ENCODE measurements at places on chromosomes 6 and 20. TPM values are rescaled to one million over a fixed set of nuclear protein-coding genes. Genes with fewer than 3 reads are reported as not detected.

GRCh38 chr6:110656492-110656891 lies 158.8 kb downstream of the CDK19 start:
- no peak overlapping the region for H3K27ac ChIP-seq
- no peaks in the 10 kb centered on the region for H3K4me1 ChIP-seq
- no peaks in the 10 kb centered on the region for H3K27me3 ChIP-seq
- H3K36me3 ChIP-seq, result peaks cover 4% of the 10 kb centered on the region
- DNase-seq, result no peak
- no peak overlapping the region for H3K4me3 ChIP-seq

DNA sequence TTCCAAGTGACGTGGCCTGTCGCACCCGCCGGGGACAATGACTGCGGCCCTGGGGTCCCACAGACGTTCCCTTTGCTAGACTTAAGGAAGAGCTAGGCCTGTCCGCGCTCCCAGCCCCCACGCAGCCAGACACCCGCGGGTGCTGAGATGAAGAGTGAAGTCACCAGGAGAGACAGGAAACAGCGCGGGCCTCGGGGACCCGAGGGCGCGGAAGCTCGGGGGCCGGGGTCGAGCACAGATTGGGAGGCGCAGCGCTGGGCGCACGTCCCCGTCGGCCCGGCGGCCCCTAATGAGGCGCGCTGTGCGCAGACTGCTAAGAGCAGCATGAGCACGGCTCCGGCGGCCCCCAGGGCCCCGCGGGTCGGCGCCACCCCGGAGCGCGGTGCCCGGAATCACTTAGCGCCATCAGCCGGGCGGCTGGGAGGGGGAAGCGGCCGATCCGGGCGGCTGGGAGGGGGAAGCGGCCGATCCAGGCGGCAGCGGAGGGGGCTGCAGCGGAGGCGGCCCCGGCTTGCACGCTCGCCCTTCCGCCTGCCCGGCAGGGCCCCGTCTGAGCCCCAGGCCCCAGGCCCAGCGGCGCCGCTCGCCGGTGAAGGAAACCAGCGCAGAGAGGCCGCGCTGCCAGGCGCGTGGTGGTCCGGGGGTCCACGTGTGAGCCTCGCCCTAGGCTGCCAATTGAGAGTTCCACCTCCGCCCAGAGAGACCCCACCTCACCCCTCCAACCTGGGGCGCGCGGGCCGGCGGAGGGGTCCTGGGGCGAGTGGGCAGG lies 8.3 kb upstream of the AVP start:
- H3K4me1 ChIP-seq, result no peaks in the 10 kb centered on the region
- no peaks in the 10 kb centered on the region for H3K36me3 ChIP-seq
- H3K27ac ChIP-seq, result no peak overlapping the region
- no peak overlapping the region for H3K4me3 ChIP-seq
- DNase-seq, result peak; percentile 53

- DNase-seq, result no peak
- no peaks in the 10 kb centered on the region for H3K36me3 ChIP-seq
- H3K27ac ChIP-seq, result no peak overlapping the region
- H3K27me3 ChIP-seq, result no peaks in the 10 kb centered on the region
- peaks cover 11% of the 10 kb centered on the region for H3K4me1 ChIP-seq
Observed at GRCh38 chr6:112309244-112309643, 37.9 kb upstream of the RFPL4B start.

- H3K27ac ChIP-seq, result no peak overlapping the region
- H3K36me3 ChIP-seq, result no peaks in the 10 kb centered on the region
- H3K4me3 ChIP-seq, result no peak overlapping the region
- H3K27me3 ChIP-seq, result no peaks in the 10 kb centered on the region
- peak; percentile 47 for DNase-seq
- no peaks in the 10 kb centered on the region for H3K4me1 ChIP-seq
Observed at GRCh38 chr6:26175428-26176181, 88.4 kb downstream of the HFE start.

DNA sequence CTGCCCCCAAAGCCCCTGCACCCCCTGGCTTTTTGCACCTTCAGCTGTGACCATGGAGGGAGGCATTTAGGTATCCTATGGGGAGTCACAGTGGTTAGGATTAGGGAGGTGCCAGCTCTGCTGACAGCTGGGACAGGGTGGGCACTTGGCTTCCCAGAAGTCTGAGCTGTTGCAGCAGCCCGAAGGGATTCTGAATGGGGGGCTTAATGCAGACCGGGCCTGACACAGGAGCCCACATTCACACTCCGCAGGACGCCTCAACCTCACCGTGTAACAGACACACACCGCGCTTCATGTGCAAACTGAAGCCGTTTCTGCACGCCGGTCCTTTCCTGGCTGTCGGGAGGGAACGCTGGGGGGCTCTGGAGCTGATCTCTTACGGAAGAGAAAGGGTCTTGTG lies 1.9 kb downstream of the EBF4 start:
- H3K27me3 ChIP-seq, result peaks cover 36% of the 10 kb centered on the region
- no peak overlapping the region for H3K4me3 ChIP-seq
- no peak for DNase-seq

The SAPCD1 gene
- 6.3 TPM for polyA plus RNA-seq

The BANF2 gene
- polyA plus RNA-seq, result not detected

The EYS gene
- polyA plus RNA-seq, result 0.07 TPM

DNA sequence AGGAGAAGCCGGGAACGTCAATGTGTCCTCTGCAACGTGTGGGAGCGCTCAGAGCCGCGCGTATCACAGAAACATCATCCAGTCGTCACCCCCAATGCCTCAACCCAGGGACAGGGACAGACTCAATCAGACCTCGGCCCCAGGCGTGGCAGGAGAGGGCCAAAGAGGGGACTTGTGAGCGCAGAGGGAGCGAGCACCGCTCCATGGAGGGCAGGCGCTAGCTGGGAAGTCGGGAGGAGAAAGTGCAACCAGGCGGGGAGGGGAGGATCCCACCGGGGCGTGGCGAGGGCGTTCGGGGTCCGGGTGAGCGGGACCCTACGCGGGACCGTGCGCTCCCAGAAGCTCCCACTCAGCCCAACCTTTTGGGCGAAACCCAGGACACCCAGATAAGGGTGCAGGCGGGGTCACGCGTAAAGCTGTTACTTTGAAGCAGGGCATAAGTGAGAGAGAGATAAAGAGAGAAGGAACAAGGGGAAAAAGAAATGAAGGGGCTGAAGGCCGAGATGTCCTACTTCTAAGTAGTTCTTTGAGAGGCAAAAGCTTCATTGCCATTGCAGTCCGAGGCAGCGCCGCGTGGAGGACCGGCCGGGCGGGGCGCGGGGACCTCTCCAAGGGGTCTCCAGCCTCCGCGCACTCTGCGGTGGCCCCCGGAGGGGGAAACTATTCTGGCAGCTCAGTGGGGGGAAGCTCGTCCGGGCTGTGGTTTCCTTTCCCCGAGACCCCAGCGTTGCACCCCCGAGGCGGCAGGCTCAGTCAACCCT lies 862 bp upstream of the SOBP start:
- H3K27me3 ChIP-seq, result no peaks in the 10 kb centered on the region
- H3K27ac ChIP-seq, result no peak overlapping the region
- H3K4me3 ChIP-seq, result peak overlapping the region; percentile 46
- DNase-seq, result peak; percentile 70
- H3K4me1 ChIP-seq, result peaks cover 19% of the 10 kb centered on the region

DNA sequence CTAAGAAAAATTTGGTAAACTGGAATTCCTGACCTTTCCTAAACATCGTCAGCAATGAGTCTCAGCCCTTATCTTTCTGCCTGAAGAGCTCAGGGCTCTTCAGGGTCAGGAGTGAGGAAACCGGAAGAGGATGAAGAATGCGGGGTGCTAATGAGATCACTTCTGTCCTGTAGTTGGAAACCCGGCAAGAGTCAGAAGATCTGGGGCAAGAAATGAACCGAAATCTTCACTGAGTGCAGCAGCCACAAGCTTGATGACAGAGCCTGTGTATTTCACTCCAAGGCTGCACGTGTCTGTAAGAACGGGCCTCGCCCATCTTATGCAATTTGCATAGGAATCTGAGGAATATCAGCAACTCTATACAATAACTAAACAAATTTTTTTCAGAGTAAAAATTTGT lies 60.4 kb upstream of the QKI start:
- H3K36me3 ChIP-seq, result no peaks in the 10 kb centered on the region
- no peak overlapping the region for H3K4me3 ChIP-seq
- H3K27ac ChIP-seq, result no peak overlapping the region
- no peaks in the 10 kb centered on the region for H3K4me1 ChIP-seq

- H3K27me3 ChIP-seq, result no peaks in the 10 kb centered on the region
- H3K36me3 ChIP-seq, result no peaks in the 10 kb centered on the region
- H3K27ac ChIP-seq, result no peak overlapping the region
- H3K4me1 ChIP-seq, result no peaks in the 10 kb centered on the region
Observed at GRCh38 chr6:67131827-67132226, 1424.8 kb upstream of the EYS start.

DNA sequence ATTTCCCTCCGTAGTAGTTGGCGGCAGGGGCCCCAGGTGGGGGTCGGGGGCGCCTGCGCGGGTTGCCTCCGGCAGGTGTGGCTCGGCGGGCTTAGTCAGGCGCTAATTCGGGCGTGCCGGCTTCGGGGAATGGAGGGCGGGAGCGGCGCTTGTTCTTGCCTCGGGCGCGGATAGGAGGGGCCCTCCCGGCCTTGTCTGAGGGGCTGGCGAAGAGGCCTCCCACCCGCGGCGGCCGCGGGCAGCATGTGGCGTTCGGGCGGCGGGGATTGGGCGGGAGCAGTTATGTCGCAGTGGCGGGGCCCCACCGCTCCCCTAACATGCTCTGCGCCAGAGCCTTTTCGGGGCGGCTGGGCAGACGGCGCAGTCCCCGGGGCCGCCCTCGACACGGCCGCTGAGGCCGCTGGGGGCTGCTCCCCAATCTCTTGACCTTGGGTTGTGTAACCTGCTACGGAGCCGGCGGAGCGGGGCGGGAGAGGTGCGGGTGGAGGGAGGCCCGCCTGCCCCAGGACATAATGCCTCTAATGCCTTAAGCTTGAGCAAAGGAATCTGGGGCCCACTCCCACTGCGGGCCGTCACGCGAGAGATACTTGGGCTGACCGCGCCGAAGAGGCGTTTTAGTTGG lies 1.1 kb downstream of the AMD1 start:
- peak overlapping the region; percentile 97 for H3K27ac ChIP-seq
- H3K36me3 ChIP-seq, result no peaks in the 10 kb centered on the region
- no peaks in the 10 kb centered on the region for H3K27me3 ChIP-seq
- DNase-seq, result peak; percentile 66

GRCh38 chr20:15546525-15547023 lies 1026.7 kb downstream of the KIF16B start:
- no peak overlapping the region for H3K4me3 ChIP-seq
- no peaks in the 10 kb centered on the region for H3K4me1 ChIP-seq
- H3K27me3 ChIP-seq, result no peaks in the 10 kb centered on the region
- H3K27ac ChIP-seq, result no peak overlapping the region

The PFDN6 gene
- polyA plus RNA-seq, result 113 TPM

- no peak overlapping the region for H3K27ac ChIP-seq
- H3K27me3 ChIP-seq, result no peaks in the 10 kb centered on the region
- H3K4me3 ChIP-seq, result no peak overlapping the region
Observed at GRCh38 chr6:167919349-167919748, 78.1 kb upstream of the KIF25 start.

DNA sequence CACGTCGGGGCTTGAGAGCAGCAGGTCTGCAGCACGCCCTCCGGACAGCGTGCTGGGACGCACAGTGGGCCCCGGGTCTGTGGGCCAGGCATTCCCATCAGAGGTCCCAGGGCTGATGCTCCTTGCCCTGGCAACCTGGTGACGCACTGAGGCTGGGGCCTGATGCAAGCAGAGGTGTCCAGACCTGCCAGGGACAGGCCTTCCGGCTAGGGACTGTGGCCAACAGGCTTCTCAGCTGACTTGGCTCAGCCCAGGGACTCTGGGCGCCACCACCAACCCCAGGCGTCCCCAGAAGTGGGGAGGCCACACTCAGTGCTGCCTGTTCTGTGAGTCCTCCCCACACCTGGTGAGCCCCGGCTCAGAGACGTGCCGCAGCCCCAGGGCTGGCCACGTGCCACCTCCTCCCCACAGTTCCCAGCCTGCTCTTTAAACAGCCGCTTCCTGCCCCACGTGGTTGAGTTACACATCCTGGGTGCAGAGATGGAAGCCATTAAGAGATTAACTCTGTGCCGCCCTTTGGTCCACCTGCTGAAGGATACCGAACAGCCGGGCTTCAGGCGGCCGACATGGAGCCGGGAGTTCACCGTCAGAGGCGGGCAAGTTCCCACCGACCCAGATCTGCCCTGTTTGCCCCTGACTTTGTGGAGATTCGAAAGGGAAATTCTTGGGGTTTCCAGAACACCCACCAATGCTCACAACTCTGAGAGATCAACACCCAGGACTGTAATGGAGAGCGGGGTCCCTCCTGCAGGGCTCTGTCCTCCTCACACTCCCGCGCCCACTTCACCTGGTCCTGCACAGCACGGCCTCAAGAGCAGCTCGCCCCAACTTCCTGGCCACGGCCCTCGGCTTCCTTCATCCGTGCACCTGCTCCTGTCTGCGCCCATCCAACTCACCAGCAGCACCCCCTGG lies 37.6 kb upstream of the ZBP1 start:
- no peak overlapping the region for H3K4me3 ChIP-seq
- H3K4me1 ChIP-seq, result peaks cover 17% of the 10 kb centered on the region
- DNase-seq, result no peak
- no peaks in the 10 kb centered on the region for H3K27me3 ChIP-seq
- no peak overlapping the region for H3K27ac ChIP-seq

DNA sequence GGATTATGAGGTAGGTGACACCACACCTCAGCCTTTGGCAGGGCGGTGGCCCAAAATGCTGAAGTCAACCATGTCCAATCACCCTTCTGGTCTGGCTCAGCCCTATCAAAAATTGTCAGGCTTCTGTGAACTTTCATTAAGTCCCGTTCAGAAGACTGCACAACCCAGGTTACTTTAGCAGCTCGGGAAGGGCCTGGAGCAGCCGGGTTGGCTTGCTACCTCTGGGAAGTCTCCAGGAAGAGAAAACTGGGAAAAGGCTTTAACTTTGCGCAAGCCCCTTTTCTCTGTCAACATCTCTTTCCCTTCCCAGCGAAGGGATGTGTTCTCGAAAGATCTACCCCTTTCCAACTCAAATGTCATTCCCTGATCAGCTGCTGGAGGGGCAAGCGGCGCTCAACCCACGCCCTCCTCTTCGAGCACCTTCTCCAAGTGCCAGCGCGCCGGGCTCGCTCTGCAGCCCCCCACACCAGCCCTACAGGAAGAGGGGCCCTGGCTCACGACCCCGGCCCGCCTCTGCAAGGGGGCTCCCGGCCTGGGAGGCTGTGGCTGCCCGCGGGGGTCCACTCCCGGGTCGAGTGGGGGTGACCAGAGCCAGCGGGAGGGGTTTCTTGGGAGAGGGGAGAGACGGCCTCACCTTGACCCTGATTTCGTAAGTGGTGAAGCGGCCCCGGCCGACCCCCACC lies 573 bp downstream of the SNX3 start:
- DNase-seq, result peak; percentile 74
- peak overlapping the region; percentile 98 for H3K27ac ChIP-seq
- H3K27me3 ChIP-seq, result no peaks in the 10 kb centered on the region
- peaks cover 2% of the 10 kb centered on the region for H3K36me3 ChIP-seq
- H3K4me1 ChIP-seq, result peaks cover 4% of the 10 kb centered on the region

DNA sequence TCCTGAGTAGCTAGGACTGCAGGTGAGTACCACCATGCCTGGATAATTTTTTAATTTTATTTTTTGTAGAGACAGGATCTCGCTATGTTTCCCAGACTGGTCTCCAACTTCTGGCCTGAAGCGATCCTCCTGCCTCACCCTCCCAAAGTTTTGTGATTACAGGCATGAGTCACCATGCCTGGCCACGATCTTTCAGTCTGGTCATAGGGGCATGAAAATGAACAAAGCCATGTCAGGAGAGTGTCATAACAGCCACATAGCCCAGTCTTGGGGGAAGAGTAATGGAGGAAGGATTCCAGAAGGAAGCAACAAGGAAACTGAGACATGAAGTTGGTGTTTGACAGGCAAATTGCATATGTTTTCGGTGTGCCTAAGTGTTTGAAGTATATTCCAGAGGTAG lies 17.0 kb upstream of the SNX3 start:
- no peaks in the 10 kb centered on the region for H3K4me1 ChIP-seq
- no peak for DNase-seq
- no peak overlapping the region for H3K27ac ChIP-seq
- no peak overlapping the region for H3K4me3 ChIP-seq
- no peaks in the 10 kb centered on the region for H3K36me3 ChIP-seq

The SMLR1 gene
- not detected for polyA plus RNA-seq
